Endodermal cell (in vitro differentiated cells): ENCODE measurements at places on chromosomes 3 and 15. TPM values are rescaled to one million over a fixed set of nuclear protein-coding genes. Genes with fewer than 3 reads are reported as not detected.

DNA sequence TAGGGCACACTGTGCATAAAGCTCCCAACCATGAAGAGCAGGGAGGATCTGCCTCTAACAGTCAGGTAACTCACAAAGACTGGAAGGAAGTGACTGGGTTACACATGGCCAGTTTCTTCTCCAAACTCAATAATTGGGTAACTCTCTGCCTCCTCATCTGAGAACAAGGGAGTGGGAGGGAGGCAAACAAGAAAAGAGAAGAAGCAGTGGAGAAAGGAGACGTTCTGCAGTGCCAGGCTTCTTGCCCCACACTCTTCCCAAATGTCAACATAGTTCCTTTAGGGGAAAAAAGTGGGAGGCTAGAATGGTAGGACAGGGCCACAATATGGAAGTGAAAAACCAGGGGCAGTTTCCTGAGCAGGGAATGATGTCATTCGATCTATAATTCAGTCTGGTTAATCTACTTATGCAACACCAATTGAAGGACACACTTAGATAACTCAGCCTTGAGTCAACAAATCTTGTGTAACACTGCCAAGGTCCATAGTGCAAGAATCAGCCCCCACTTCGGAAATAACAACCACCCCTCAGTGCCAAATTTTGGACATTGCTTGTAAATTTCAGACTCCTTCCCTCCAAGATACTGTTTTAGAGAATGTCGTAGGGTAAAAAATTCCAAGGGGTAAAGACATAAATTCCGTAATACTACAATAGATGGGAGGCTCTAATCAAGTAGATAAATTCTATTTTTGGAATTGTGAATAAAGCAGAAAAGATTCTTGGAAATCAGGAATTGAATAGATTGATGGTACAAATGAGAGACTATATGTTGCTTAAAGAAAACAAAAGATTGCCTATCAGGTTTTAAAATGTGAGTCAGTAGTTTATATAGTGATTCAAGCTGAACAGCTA, 143.0 kb downstream of the LPP start:
- no peak for DNase-seq

NR1I2 gene
- 0.18 and 0.29 TPM in 2 replicates for total RNA-seq

GRCh38 chr3:81816473-81817250, 55.2 kb upstream of the GBE1 start:
- DNase-seq = no peak

C3orf80 gene
- 0.27 TPM in 1 of 2 replicates, not detected in the other for total RNA-seq

ITGA11 gene
- total RNA-seq = 0.36 and 1.4 TPM in 2 replicates

- no peak for DNase-seq
Measured at GRCh38 chr3:143163562-143164100, 44.1 kb downstream of the CHST2 start.

DNA sequence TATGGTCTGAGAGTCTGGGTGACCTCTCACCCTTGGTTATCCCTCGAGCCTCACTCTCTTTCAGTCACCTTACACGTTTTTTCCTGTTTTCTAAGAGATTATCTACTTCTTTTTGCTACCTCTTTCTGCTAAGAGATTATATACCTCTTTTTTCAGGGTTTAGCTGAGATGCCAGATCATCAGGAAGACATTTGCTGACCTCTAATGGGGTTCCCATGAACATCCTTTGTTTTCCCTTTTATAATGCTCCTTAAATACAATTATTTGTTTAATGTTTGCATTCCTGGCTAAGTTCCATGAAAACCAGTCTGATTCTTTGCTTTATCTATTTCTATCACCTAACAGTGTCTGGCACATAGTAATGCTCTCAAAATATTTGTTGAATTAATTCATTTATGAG, 39.6 kb downstream of the LEKR1 start:
- no peak for DNase-seq

GRCh38 chr3:53834429-53835095, 11.7 kb downstream of the CHDH start:
- no peak for DNase-seq

SLC2A2 gene
- total RNA-seq = 0.20 and 0.24 TPM in 2 replicates

CPN2 gene
- total RNA-seq = 0.22 and 0.29 TPM in 2 replicates

DNA sequence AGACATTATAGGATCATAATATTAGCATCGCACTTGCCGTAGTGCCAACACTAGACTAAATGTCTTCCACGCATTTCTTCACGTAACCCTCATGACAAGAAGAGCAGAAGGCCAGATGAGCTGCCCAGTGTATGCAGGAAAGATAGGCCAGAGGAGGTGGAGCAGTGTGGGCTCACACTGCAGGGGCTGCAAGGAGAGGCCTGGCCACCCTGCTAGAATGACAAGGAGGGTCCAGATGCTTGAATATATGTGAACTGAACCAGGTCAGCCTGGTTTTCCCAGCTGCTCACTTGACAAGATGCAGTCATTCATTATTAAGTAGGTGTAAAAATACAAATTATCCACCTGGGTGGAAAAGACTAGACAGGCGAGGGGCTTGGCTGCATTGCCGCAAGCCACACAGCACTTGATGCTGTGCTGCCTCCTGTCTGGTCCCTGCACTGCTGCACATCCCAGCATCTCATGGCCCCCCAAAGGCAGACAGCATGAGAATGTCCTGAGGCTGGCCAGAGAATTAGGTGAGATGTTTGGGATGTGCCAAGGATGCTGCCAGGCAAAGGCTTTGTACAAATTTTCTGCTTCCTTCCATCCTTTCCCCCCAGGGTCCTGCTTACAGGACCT, 115.2 kb downstream of the NTRK3 start:
- peak; percentile 60 for DNase-seq

DNA sequence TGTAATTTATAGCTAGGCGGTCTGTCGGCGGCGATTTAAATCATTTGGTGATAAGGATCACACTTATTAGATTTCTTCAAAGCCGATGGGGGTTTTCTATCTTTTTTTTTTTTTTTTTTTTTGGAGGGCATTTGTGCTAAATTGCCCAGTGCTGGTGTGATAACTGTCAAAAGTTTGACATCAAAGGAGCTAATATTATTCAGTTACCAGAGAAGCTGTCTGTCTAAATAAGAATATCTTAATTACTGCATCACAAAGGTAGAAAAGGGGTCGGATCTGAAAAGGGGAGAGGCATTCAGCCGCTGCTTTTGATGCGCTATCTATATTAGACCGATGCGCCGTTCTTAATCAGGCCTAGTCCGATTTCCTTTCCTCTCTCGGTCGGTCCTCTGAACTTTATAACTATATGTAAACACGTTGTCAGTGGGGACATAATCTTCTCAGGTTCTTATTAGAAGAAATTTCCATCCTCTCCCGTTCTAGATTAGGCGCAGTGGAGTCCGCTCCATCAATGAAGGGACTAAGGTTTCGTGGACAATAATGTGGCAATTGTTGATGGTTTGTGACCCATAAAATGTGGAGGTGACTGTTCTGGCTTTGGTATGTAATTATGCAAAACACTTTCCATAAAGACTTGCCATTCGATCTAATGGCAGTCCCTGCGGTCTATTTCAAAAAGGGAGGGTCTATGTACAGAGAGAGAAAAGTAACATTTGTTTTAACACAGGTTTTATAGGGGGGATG, 31.7 kb downstream of the NR2F2 start:
- no peak for DNase-seq

GRCh38 chr3:58178528-58179234, 32.1 kb downstream of the DNASE1L3 start:
- DNase-seq = no peak
